Activated effector memory CD4-positive, alpha-beta T cell treated with Interleukin-2 at 50 U/mL for 16 hours (primary cell): ENCODE measurements at places on chromosomes 1 and 21.

GRCh38 chr1:8473121-8473875 is 155.4 kb downstream of the SLC45A1 start:
- no peak for DNase-seq

GRCh38 chr1:19478322-19478721 is 7.0 kb downstream of the CAPZB start:
- DNase-seq: no peak

GRCh38 chr1:185561629-185562028 is 172.6 kb upstream of the HMCN1 start:
- DNase-seq: no peak

DNA sequence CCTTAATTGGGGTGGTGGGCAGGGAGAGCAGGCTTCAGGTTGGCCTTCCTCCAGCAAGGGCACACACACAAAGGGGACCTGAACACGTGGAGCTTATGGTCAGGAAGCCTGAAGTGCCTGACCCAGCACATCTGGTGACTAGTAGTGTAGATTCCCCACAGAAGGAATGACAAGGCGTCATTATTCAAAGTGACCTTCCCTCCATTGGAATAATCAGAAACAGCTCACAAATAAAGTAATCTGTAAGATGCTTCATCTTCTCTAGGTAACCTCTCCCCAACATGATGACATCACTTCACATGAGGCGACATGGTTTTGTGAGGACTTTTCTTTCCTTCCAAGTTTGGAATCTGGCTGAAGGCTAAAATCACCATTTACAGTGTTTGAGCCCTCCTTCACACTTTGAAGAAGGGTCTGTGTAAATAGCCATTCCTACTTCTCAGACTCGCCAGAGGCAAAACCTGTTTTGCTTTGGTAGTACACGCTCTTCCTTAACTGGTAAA is 32.8 kb upstream of the ERG start:
- no peak for DNase-seq

GRCh38 chr1:52592637-52593323 is 9.4 kb upstream of the GPX7 start:
- DNase-seq: no peak

DNA sequence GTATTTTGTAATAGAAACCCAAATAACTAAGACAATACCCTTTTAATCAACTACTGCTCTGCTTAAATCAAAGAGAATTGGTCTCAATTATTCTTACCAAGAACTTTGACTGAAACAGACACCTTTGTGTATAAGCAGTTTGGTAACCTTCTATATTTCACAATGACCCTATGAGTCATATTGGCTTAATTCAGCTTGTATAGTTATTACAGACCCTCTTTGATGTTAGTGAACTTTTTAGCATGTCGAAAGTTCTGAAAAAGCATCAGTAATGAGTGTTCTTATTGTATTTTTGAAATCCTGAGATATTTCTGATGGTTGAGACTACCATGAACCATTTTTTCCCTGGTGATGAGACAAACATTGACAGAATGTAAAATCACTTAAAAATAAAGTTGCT is 43.3 kb upstream of the RABGAP1L start:
- DNase-seq: no peak

GRCh38 chr1:101291562-101292380 is 55.0 kb downstream of the S1PR1 start:
- no peak for DNase-seq

DNA sequence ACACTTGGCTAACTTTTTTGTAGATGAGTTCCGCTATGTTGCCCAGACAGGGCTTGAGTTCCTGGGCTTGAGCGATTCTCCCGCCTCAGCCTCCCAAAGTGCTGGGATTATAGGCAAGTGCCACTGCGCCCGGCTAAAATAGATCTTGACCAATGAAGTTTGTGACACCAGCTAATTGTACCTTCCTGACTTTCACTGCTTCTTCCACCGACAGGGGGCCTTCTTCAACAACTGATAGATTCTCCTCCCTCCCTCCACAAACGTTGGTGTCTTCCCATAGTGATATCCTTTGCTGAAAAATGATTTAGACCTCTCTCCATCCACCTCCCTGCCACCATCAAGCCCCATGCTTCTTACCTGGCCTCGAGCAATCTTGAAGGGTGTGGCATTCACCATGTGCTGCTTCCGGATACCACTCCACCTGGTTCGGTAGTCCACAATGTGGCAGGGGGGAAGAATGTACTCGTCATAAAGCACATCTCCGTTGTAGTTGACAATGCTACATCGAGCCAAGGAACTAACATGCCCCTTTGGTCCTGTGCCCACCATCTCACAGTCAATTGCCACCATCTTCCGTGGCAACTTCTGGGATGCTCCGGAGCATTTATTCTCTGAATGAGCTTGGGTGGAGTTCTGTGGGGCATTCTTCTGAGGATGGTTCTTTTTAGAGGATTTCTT is 1.6 kb upstream of the METTL25B start:
- no peak for DNase-seq

- DNase-seq: no peak
Measured at GRCh38 chr1:218625393-218625792, 280.3 kb downstream of the TGFB2 start.

DNA sequence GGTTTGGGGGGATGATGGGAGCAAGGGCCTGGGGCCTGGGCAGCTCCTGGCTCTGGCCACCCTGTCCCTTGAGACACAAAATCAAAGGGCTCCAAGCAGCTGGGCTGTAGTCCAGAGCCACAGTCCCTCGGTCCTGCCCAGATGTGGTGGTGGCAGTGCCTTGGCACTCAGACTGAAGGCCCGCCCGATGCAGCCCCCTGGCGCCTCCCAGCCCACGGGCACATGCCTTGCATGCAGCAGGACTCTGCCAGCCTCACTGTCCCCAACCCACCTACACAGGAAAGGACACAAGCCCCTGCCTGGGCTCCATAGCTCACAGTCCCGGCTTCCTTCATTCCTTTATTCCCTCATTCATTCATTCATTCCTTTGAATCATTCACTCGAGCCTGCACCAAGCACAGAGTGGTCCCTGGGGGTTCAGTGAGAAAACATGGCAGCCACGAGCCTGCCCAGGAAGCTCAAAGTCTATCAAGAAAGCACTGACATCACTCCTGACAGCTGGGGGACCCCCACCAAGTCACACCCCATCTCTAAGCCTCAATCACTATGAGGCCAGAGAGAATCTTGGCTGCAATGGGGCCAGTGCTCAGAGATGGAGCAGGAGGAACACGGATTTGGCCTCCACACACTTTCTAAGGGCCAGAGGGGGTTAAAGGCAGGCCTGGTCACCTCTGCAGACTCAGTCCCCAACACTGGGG is 5.8 kb downstream of the SDC3 start:
- no peak for DNase-seq

- DNase-seq: no peak
Measured at GRCh38 chr1:53638360-53639035, 100.5 kb downstream of the GLIS1 start.

DNA sequence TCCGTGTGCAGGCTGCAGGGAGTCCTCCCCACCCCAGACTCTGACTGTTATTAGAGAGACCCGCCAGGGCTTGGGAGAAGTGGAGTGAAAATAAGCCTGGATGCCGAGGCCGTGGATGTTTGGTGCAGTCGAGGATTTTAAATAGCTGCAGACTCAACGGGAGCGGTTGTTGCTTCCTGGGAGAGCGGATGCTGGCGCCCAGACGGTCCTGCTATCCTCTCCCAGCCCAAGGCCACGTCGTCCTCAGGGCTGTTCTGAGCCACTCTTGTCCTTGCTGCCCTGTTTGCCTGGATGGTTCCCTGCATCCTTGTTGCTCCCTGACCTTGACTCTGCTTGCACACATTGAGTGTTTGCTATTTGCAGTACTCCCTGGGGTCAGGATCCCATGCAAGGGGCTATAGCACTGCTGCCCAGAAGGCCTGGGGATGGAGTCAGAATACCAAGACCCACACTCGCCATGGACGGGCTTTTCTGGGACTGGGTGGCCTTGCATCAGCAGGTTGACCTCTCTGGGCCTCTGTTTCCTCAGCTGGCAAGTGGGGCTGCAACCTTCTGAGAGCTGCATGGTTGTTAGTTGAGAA is 205.3 kb upstream of the C1orf174 start:
- no peak for DNase-seq

- DNase-seq: no peak
Measured at GRCh38 chr1:114145504-114146151, 8.0 kb downstream of the SYT6 start.

GRCh38 chr21:36065497-36066036 is 4.3 kb upstream of the CBR1 start:
- no peak for DNase-seq

DNA sequence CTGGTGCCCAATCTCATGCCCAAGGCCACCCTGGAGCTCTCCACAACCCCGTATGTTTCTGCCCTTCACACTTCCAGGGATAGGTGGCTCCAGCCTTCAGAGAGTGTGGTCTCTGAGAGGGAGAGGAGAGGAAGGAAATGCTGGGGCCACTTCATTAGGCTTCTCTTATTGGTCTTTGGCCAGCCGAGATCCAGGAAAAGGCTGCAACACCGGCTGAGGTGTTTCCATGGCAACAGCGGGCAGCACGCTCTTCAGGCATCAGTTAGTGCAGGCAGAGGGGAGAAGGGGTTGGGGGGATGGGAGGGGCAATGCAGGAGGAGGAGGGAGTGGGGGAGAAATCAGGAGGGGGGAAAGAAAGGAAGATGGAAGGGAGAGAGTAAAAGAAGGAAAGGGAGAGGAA is 275.1 kb upstream of the GJB5 start:
- no peak for DNase-seq

DNA sequence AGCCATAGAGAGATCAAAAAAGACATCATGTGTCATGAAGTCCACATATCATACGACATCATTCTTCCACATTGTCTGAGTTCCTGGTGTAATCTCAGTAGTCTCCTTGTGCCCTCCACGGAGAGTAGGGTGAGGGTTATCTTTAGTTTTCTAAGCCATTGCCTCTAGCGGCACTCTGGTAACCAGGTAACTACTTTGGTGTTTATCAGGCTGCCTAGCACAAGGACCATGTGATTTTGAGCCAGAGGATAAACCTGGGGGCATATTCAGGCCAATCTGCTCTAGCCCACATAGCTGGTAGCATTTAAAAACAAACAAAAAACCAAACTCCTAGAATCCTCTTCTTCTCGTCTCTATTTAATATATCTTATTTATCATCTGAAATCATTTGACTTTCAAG is 147.4 kb downstream of the GDAP2 start:
- DNase-seq: no peak

DNA sequence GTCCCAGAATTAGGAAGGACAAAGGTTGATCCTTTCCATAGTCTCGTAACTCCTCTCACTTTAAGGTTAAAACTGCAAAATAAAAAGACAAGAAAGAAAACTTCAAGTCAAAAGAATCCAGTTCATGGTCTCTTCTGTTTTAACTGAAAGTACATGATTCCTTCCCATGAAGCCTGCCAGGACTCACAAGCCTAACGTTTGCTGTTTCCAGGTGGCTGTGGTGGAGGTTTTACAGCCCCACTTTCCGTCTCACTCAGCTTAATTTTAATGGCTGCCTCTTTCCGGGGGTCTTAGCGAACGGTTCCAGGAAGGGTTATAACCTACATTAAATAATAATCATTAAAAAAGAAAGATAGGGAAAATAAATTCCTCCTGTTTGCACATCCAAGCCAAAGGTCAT is 136.8 kb upstream of the SPAG17 start:
- DNase-seq: no peak

GRCh38 chr1:210598135-210598652 is 269.5 kb downstream of the HHAT start:
- DNase-seq: no peak

DNA sequence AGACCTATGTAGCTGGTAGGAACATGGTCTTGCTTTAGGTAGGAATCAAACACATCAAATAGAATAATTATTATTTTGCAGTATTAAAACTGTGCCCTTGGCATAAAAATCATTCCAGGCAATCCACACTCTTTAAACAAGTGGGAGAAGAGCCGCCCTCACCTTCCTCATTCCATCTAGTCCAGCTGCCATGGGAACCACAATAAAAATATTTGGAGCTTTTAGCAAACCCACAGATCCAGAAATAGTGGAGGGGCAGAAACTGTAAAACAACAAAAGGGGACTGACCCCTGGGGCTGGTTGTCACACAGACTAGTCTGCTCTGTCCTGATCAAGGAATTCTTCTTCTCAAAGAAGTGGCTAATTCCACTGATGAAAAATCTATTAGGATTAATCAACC is 61.6 kb downstream of the PTPRC start:
- no peak for DNase-seq

GRCh38 chr1:28582248-28582615 is 9.8 kb upstream of the RAB42 start:
- DNase-seq: no peak

DNA sequence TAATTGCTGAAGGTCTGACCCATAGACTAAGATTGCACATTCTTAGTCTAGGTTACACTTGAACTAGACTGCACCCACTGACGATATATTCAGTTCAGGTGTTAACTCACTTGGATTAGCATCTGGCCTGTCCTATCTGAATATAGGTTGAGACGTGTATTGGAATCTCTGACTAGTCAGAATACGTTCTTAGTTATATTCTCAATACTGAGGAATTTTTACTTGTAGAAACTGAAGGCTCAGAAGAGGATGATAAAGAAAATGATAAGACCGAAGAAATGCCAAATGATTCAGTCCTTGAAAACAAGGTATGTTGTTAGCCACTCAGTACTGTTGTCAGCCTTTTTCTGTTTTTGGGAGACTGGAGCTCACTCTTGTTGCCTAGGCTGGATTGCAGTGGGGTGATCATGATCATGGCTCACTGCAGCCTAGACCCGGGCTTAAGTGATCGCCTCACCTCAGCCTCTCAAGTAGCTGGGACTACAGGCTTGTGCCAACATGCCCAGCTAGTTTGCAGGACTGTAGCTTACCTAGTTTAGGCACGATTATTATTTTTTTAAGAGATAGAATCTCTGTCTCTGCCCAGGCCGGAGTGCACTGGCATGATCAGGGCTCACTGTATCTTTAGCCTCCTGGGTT is 10.8 kb downstream of the CCDC17 start:
- DNase-seq: no peak

DNA sequence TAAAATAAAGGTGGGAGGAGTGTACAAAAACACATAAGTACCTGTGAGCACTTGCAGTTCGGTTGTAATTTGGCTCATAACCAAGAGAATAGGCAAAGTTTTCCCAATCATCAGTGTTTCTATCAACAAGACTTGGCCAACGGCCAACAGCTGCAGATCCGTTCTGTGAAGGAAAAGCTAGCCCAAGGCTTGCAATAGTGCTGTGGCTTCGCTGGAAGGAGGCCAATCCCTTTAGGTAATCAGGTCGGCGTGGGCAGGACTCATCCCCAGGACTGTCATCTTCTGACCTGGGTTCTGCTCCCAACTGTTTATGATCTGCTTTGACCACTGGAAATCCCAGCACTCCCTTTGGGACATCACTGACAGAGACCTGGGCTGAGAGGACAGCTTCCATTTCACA is 107.8 kb downstream of the LYST start:
- DNase-seq: no peak

DNA sequence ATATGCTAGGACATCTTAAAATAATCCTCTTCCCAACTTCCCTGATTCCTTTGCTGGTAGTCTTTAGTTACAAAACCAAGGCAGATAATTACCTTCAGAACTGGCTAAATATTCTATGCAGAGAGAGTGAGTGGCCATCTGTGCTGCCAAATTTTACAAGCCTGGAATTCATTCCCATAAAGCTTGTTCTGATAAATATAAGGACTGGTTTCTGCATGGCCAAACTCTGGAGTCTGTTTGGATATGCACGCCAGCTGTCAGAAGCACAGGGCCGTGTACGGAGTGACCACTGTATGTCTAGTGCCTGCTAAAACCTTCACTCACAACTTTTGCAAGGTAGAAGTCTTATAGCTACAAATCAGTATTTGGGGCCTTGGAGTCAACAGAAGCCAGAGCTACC is 66.5 kb upstream of the RAVER2 start:
- no peak for DNase-seq
